ENCODE measurements at places on chromosomes 16 and 17. TPM values are rescaled to one million over a fixed set of nuclear protein-coding genes. Genes with fewer than 3 reads are reported as not detected.

- no peaks in the 10 kb centered on the region for H3K4me1 ChIP-seq
- no peak overlapping the region for H3K27ac ChIP-seq
- no peaks in the 10 kb centered on the region for H3K36me3 ChIP-seq
- no peak for DNase-seq
Measured at GRCh38 chr17:71003736-71004135, 834.4 kb downstream of the KCNJ2 start.

DNA sequence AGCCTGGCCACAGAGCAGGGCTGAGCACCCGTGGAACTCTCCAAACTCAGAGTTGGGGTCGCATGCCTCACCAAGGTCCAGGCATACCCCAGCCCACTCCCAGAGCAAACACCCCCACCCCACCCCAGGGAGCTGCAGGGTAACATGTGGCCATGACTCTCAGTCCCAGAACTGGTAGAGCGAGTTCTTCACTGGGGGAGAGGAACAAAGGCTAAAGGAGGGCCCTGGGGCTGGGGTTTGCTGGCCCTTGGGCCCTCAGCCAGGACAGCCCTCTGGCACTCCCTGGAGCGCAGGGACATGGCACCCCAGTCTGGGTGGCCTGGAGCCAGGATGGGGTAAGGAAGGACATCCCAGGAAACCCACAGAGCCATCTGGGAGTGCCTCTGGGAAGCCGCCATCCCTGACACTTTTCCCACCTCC is 4.2 kb downstream of the HID1 start:
- no peak overlapping the region for H3K27ac ChIP-seq
- H3K4me3 ChIP-seq = no peak overlapping the region
- no peaks in the 10 kb centered on the region for H3K27me3 ChIP-seq

Gene CCL4
- 2.8 TPM for total RNA-seq

Gene AIPL1
- not detected for total RNA-seq
